ENCODE measurements at places on chromosomes 3 and 15.

GRCh38 chr15:35669432-35670045, 123.6 kb upstream of the DPH6 start:
- no peak for DNase-seq

- peak; percentile 6 for DNase-seq
These were observed 526 bp downstream of the GPD1L start for GRCh38 chr3:32106929-32107362.

DNA sequence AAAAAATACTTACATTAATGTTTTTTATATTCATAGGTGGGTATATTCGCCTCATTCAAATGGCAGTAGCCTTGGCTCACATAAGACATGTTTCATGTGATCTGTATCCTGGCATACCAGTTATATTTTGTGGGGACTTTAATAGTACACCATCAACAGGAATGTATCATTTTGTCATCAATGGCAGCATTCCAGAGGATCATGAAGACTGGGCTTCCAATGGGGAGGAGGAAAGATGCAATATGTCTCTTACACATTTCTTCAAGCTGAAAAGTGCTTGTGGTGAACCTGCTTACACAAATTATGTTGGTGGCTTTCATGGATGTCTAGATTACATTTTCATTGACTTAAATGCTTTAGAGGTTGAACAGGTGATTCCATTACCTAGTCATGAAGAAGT, 3.5 kb downstream of the PDE12 start:
- peak; percentile 35 for DNase-seq

GRCh38 chr15:96565266-96565665, 234.8 kb downstream of the NR2F2 start:
- no peak for DNase-seq

GRCh38 chr15:80828796-80829195, 49.6 kb downstream of the CEMIP start:
- no peak for DNase-seq

DNA sequence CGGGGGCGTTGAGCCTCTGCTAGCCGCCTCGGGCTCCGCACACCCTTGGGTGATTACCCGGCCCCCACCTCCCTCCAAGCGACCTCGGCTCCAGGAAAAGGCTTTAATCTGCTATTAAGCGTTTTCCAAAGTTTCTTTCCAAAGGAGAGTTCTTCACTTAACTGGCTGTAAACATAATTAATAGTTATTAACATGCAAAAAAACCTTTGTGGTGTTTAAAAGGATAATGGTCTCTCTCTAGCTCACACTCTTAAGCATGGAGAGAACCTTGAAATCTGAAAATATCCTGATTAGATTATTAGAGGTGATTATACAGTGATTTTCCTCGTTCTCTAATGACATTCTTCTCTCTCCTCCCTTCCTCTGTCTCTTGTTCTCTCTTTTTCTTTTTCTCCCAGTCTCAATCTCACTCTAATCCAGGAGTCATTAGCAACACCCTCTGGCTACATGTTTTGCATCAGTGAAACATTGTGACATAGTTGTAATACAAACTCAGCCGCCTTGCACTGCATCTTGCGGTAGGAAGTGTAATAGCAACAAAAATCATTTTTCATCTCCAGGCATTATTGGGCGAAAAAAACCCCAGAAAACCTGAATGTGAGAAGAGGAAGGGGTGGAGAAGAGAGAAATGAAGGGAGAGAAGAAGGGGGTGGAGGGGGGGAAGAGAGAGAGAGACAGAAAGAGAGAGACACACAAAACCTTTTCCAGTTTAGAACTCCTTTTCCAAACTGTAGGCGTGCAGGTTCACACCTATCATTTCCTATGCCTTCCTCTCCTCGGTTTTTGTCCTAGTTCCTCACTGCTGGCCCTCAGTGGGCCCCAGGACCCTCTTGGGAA, 24.4 kb downstream of the NR2F2 start:
- peak; percentile 82 for DNase-seq

GRCh38 chr3:147008886-147009285, 397.5 kb downstream of the ZIC4 start:
- DNase-seq: no peak

DNA sequence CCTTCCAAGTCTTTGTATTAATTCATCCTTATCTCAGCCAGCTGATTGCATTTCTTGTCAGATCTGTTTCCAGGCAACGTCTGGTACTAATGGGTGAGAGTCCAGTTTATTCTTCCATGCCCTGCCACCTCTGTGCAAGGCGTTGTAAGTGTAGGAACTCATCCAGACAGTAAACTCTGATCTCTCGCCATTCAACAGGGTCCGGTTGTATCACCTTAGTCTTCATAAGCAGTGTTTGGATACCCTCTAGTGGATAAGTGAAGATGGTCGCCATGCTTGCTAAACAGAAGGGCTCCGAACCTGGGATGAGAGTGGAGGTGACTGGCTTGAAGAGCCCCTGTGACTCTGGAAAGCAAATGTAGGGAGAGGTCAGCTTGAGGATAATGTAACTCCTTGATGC, 51.6 kb upstream of the CMTM7 start:
- peak; percentile 34 for DNase-seq

DNA sequence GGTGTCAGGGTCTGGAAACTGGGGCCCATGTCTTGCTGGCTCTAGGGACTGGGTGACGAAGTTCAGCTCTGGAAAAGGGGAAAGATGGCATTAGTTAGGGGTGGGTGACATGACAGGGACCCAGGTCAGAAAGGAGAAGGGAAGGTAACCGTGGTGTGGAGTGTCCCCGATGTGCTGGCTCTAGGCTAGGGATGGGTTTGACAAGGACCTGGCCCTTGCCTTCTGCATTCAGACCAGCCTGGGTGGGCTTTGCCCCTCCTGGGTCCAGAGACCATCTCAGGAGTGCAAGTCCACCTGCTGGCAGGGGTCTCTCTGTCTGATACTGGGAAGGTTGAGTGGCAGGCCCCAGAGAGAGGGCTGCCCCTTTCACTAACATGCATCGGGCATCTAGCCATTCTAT, 28.7 kb upstream of the ATP2B2 start:
- DNase-seq: no peak

All from hepatic stellate cell (primary cell).